ENCODE measurements at places on chromosomes 4 and X.

GRCh38 chr4:82362565-82362964, 11.2 kb downstream of the HNRNPD start:
- no peak for DNase-seq

DNA sequence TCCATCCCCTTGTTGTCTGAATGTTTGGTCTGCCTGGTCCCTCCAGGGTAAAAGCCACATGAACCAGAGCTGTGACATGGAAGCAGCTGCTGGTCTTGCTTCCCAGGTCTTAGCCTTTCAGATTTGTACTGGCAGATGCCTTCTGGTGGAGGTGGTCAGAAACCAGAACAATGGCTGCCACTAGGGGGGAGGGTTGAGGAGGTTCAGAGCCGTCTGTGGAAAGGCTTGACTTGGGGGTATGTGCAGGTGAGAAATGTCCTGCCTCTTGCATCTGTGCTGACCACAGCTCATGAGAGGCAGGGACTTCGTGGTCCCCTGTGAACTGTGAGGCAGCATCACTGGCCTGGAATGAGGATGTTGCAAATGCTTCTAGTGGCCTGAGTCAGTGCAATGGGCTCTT, 144.2 kb upstream of the WDR1 start:
- DNase-seq: no peak

GRCh38 chrX:134865682-134866255, 125.0 kb upstream of the SMIM10 start:
- DNase-seq: no peak

GRCh38 chrX:13142891-13143290, 98.5 kb upstream of the FAM9C start:
- DNase-seq: no peak

DNA sequence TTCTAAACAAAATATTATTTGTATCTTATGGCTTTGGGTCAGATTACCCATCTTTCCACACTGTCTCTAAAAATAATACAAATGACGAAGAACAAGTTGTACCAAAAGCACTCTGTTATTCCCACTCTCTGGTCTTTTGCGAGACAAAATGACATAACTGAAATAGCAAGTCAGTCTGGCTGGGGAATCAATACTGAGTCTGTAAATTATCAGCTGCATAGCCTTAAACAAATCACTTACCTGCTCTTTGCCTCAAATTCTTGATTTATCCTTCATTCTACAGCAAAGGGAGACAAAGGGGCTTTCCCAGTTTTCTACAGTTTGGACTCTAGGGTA, 40.9 kb downstream of the SOWAHB start:
- no peak for DNase-seq

DNA sequence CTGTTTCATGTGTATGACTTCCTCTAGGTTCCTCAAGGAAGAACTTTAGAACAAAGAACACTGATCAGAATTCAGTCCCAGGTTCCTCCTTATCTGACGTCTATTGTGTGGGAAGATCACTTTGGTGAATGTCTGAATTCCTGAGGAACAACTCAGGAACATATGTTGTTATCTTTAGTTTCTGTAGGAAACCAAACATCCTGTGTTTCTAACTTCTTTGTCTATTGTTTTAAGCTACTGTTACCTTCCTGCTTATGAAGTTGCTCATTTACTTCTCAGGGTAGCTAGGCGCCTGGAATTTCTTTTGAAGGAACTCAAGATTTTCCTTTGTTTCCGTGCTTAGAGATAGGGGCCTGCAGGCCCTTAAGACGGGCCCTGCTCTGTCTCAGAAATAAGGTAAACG, 46.2 kb downstream of the MAGEB5 start:
- DNase-seq: peak; percentile 18
